Stimulated activated CD8-positive, alpha-beta memory T cell treated with anti-CD3 and anti-CD28 coated beads, Interleukin-7, amount 100 ng/mL, for 4 hours (primary cell): ENCODE measurements at places on chromosomes 3 and 15.

GRCh38 chr3:187929112-187929816, 184.0 kb upstream of the BCL6 start:
- DNase-seq: no peak

DNA sequence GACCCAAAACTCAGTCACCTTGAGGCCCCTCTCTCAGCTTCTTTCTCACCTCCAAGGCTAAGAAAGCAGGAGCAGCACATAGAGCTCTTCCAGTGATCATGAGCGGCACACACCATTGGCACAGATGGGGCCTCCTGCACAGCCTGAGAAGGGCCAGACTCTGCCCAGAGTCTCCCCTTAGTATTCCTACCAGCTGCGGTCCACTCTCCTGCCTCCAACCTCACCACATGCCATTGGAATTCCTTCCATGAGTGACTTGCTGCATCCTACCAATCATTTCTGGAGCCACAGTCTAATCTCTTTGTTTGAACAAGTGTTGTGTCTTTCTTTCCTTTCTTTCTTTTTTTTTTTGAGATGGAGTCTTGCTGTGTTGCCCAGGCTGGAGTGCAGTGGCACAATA, 39.3 kb downstream of the CDCP1 start:
- no peak for DNase-seq

GRCh38 chr3:137171834-137172603, 214.2 kb downstream of the IL20RB start:
- no peak for DNase-seq

DNA sequence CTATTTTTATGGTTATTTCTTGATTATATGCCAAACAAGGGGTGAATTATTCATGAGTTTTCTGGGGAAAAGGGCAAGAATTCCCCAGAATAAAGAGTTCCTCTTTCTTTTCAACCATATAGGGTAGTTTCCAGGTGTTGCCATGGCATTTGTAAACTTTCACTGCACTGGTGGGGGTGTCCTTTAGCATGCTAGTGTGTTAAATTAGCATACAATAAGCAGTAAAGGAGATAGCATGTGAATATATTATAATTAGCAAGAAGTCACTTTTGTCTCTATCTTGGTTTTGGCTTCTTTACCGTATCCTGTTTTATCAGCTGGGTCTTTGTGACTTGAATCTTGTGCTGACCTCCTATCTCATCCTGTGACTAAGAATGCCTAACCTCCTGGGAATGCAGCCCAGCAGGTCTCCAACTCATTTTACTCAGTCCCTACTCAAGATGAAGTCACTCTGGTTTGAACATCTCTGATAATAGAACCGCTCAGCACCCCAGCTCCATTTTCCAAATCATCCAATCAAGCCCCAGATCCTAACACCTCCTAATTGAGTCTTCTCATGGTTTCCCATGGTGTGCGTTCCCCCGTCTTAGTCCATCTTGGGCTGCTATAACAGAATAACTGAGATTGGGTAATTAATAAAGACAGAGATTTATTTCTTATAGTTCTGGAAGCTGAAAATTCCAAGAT, 3.4 kb upstream of the SELENOT start:
- DNase-seq: no peak

DNA sequence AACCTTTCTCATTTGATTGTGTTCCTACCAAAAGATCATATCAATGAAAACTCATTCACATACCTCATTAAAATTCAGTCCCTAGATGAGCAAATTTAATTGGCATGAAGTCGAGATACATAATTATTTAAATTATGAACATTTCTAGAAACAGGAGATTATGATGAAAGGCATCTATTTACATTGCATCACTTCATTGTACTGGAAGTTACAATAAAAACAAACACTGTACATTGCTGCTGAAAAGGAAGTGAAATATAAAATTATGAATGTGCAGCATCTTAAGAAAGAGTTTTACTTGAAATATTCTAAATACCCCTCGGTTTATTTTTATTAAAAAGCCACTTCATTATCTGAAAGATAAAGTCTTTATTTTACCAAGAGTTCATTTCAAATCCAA, 163.4 kb upstream of the ZNF385D start:
- DNase-seq: no peak
